ENCODE measurements at places on chromosomes 6 and 20. TPM values are rescaled to one million over a fixed set of nuclear protein-coding genes. Genes with fewer than 3 reads are reported as not detected.
A peak's percentile ranks its signal among the peaks of the same experiment; 100 is the strongest.

Gene C6orf141
- total RNA-seq: not detected

Gene POPDC3
- total RNA-seq: not detected

- no peak for DNase-seq
Observed at GRCh38 chr20:5145365-5146098, 18.7 kb downstream of the CDS2 start.

Gene FOXA2
- total RNA-seq: not detected

GRCh38 chr6:2952557-2953095, 18.7 kb downstream of the SERPINB6 start:
- peak; percentile 88 for DNase-seq

DNA sequence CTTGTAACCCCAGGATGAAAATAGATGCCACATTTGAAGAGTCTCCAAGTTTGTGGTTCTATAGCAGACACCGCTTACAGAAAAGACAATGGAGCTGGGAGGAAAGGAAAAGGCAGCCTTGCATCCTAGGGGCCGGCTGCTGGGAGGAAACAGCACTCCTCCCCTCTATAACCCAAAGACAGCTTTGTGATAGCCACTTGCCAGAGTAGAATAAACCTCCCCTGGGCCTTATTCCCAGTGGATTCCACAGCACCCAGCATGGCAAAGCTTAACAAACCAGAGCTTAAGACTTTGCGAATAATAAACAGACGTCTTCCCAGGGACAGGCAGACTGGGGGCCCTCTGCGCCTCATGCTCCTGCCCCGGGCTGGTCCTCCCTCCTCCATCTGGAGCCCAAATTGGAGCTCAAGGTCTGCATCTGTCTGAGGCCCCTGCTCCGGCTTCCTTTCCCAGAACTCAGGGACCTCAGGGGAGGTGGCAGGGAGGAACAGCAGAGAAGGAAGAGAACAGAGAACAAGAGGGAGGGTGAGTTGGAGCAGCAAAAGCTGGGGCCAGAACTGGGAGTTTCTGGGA, 8.8 kb upstream of the TAF8 start:
- DNase-seq: no peak

DNA sequence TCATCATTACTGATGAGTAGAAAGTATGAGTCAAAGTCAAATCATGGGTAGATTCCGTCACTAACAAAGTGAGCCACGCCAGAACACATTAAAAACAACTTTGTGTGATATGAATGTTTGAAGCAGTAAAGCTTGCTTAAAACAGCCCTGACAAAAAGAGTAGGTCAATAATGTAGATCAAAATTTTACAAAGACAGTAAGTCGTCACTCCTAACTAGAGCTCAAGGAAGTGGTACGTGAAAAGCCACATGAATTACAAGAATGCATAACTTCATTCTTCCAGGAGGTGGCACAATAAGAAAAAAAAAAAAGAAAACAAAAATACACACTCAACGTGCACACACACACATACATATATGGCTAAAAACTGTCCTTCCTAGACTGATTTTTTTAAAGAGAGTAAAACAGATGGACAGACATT, 69.9 kb downstream of the HACE1 start:
- no peak for DNase-seq

Gene PLAGL1
- total RNA-seq: 30.0 TPM

All from spleen (tissue), 13 donors.